Stimulated activated CD4-positive, alpha-beta T cell treated with anti-CD3 and anti-CD28 coated beads, Interleukin-1b, Interleukin-23, amount 100 ng/mL, for 1 hour (primary cell): ENCODE measurements at places on chromosomes 1 and 21.

- no peak for DNase-seq
Measured at GRCh38 chr21:45841033-45841432, 140.5 kb upstream of the COL6A1 start.

- no peak for DNase-seq
Measured at GRCh38 chr21:37145635-37146111, 72.6 kb downstream of the TTC3 start.

GRCh38 chr1:11585389-11585788 lies 68.8 kb downstream of the FBXO2 start:
- no peak for DNase-seq

DNA sequence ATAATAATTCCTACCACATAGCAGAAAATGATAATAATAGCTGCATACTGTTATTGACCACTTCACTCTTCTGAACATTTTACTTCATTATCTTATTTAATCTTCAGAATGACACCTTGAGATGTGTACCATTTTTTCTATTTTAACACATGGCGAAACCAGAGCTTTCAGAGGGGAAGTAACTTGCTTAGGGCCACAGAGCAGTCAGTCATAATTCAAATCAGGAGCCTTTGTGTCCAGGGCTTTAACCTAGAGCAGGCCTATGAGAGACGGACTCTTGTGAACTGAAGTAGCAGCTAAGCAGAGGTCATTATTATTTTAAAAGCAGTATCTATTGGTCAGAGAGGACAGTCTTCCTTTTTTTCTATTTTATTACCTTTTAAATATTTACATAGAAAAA lies 114.0 kb downstream of the ROR1 start:
- DNase-seq = no peak

DNA sequence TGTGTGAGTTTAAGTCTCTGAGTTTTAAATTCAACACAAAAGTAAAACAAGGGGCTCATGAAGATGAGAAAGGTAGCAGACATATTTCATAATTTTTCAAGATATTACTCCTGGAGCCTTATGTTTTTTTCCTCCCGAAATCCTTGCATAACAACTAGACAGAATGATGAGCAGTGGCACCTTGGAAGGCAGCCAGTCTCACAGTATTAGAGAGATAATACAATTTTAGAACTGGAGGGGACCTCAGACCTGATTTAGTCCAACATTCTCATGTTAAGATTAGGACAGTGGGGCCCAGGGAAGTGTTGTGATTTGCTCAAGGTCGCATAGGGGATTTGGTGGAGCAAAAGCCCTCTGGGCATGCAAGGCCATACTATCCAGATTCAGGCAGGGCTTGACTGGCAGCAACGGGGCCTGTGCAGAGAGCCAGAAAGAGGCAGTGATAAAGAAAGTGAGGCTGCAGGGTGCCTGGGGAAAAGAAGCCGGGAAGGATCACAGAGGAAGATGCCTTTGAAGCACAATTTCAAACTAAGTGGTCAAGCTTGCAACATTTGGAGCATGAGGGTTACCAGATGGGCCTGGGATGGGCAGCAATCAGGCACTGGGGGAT lies 31.4 kb upstream of the BCL9 start:
- no peak for DNase-seq

GRCh38 chr1:23394684-23395083 lies 25.0 kb upstream of the ZNF436 start:
- no peak for DNase-seq

- DNase-seq = no peak
Measured at GRCh38 chr21:45252448-45252925, 35.2 kb downstream of the POFUT2 start.

- no peak for DNase-seq
Measured at GRCh38 chr1:99725996-99726395, 40.4 kb downstream of the FRRS1 start.

GRCh38 chr1:194931166-194931565 lies 1677.1 kb downstream of the KCNT2 start:
- no peak for DNase-seq

GRCh38 chr21:36297406-36297937 lies 22.5 kb upstream of the MORC3 start:
- no peak for DNase-seq

GRCh38 chr21:41399246-41399800 lies 26.7 kb upstream of the MX1 start:
- DNase-seq = no peak

- DNase-seq = no peak
Measured at GRCh38 chr1:44453798-44454349, 48.8 kb downstream of the RNF220 start.

DNA sequence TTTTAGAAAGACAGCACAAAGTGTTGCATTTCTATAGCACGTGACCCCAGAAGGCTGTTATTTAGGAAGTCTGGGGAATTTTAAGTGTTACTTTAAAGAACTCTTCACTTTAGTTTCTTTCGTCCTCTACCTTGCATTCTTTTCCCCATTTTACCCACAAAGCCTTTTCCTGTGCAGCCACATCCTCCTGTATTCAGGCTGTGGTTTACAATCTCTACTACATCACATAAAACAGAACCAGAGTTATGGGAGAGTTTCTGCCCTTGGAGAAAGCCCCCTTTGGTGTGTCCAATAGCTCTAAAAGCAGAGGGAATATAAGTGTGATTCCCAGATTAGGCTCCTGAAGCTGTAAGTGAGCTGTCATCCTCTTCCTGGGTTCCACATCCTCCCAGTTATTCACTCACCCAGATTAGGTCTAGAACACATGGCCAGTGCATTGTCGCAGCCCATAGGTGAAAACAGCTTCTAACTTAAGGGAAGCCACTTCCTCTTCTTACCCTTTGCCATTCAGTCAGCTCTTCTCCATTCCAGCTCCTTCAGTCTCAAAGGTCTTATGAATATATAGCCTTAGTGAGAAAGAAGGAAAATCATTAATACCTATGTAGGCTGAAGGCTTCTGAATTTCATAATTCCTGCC lies 171.1 kb downstream of the PIGK start:
- no peak for DNase-seq

GRCh38 chr1:41648230-41648629 lies 163.7 kb upstream of the EDN2 start:
- DNase-seq = no peak

- DNase-seq = no peak
Measured at GRCh38 chr1:167328816-167329483, 108.3 kb downstream of the POU2F1 start.

DNA sequence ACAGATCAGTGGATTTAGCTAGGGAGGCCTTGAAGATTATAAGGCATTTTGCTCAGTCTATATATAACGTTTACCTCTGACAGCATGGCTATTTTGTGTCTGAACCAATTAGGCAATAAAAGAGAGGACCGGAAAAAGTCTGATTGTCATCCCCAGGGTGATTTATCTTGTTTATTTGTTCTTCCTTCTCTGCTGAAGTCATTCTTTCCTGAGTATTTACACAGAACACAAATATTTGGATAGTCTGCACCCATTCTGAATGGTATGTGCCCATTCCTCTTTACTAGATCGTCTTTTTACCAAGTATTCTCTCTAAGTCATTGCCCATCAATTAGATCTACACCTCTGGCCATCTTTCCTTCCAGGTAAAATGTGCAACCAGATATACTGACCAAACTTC lies 1602.9 kb downstream of the KCNT2 start:
- no peak for DNase-seq

DNA sequence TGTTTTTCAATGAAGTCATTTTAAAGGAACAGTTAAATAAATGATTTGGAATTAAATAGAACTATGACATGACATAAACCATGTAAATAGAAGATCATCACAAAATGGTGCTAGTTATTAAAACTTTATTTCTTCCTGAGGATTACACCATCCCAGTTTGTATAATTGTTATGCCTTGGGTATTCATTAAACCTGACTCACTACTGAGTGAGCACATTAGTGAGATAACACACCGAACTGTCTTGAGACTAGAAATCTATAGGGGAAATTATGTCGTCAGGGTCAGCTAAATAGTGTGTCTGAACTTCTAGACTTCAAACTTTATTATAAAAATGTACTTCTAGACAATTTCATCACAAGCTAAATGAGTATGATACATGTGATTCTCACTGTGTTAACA lies 189.4 kb downstream of the NCAM2 start:
- no peak for DNase-seq

DNA sequence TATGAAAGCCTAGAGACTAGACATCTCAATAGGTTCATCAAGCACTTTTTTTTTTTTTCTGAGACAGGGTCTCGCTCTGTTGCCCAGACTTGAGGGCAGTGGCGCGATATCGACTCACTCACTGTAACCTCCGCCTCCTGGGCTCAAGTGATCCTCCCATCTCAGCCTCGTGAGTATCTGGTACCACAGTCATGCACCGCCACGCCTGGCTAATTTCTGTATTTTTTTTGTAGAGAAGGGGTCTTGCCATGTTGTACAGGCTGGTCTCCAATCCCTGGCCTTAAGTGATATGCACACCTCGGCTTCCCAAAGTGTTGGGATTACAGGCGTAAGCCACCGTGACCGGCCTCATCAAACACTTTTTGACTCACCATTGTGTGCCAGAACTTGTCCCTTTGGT lies 613 bp upstream of the GPATCH4 start:
- DNase-seq = no peak

GRCh38 chr1:54280651-54281050 lies 80.7 kb downstream of the MRPL37 start:
- DNase-seq = no peak

- DNase-seq = no peak
Measured at GRCh38 chr1:222357252-222357651, 190.7 kb downstream of the HHIPL2 start.

DNA sequence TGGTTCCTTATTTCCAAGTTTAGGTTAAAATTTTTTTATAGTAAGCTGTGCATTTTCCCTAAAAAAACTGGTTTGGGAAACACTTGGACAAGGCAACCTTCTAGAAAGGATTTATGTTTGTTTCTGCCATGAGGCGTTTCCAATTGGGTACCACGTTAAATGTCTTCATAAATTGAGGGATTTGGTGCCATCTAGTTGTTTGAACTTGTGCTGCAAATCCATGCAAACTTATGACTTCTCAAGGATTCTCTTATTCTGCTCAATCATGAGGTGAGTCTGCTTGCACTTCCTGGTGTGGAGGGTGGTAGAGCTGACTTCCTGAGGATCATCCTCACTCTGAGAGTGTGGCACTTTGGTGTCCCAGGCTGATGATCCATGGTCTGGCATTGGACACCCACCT lies 123.3 kb downstream of the PCNX2 start:
- DNase-seq = no peak

- peak; percentile 73 for DNase-seq
Measured at GRCh38 chr1:206864939-206865671, at the start of gene IL20. Gene IL20, plus strand, starts transcription at chr1:206865623. Its CDS starts 230 bp downstream, at chr1:206865853.

GRCh38 chr1:2585318-2586092 lies 1.1 kb upstream of the PRXL2B start:
- DNase-seq = peak; percentile 29

- DNase-seq = no peak
Measured at GRCh38 chr1:204990721-204991341, 52.2 kb upstream of the CNTN2 start.

DNA sequence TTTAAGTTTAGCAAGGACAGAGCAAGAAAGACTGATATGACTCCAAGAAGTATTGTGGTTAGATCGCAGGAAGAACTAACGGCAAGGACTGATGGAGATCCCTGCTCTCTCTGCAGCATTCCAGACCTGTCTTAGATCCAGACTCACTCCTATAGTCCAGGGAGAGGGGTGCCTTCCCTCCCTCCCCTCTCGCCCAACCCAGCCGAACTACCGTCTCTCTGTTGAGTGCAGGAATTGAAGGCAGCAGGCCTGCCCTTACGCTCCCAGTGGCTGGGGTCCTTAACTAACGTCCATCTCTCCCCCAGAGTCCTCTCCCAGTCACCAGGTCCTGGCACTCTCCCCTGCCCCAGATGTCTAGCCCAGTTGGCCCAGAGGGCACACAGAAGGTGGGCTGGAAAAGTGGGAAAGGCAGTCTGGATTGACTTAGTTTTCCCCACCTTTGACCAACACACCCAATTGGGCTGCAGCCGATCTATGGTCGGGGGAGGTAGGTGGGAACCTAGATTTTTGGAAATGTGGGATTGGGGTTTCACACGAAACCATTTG lies 1.1 kb downstream of the CRABP2 start:
- DNase-seq = no peak

GRCh38 chr1:163528710-163529348 lies 207.1 kb downstream of the NUF2 start:
- DNase-seq = no peak

DNA sequence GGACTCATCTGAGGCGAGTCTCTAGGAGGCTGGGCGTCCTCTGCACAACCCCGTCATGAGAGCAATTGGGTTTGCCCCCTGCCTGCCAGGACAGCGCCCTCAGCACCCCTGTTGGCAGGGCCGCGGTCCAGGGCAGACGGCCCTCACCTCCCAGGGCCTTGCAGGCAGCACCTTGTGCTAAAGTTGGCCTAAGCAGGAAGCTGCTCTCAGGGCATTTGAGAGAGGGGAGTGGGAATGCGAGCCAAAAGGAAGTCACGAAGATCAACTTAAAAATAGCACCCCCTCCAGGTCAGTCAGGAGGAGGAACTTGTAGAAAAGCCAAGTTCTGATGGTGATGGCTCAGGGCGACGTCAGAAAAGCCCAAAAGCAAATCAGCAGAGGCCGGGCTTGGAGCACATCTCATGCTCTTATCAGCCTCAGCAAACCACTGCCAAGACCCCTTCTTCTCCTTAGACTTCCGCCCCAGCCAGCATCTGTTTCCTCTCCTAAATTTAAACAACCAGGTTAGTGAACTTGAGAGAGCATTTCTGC lies 12.6 kb upstream of the ADORA3 start:
- no peak for DNase-seq

GRCh38 chr1:164051782-164052181 lies 507.2 kb upstream of the PBX1 start:
- no peak for DNase-seq

DNA sequence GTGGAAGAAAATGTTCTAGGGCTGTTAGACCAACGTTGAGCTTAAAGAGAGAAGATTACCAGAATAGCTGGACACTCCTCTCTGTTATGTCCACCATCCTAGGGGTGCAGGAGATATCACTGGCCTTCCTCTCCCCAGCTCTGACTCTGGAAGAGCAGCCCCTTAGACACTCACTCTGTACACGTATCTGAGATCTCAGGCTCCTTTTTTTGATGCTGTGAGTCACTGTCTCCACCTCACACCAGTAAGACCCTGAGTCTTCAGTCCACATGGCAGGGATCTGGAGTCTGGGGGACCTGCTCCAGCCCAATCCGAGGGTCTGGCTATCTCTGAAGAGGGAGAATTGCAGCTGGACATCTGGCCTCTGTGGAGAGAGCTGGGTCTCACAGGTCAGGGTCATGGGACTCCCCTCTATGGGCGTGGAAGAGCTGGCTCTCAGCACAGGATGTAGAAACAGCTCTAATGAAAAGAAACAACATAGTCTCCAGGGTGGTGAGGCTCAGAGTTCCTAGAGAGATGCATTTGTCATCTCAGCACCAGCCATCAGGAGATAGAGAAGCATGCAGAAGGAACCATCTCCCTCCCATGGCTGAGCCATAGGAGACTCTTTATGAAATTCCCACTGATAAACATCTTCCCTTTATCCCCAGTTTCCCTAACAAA lies 3.5 kb downstream of the FCRL3 start:
- DNase-seq = no peak

GRCh38 chr1:161932668-161933067 lies 91.0 kb downstream of the OLFML2B start:
- DNase-seq = no peak

- DNase-seq = no peak
Measured at GRCh38 chr1:160377585-160378206, 10.8 kb downstream of the NHLH1 start.
